ENCODE measurements at places on chromosomes 11 and 22.

DNA sequence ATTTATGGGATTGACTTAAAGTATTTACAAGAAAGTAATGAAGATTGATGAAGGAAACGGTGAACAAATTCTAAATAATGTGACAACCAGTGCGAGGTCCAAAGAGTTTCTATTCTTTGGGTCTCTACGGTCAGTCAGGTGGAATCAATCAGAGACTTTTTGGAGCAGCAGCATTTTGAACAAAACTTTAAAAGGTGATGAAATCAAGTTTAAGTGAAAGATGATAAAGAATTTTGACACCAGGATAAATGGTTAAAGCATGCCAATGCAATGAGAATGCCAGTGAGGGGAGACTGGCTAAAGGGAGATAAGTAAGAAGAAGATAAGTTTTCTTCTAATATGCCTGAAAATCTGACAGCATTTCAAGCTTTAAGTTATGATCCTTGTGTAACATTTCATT is 67.9 kb downstream of the DCUN1D5 start:
- DNase-seq = no peak

DNA sequence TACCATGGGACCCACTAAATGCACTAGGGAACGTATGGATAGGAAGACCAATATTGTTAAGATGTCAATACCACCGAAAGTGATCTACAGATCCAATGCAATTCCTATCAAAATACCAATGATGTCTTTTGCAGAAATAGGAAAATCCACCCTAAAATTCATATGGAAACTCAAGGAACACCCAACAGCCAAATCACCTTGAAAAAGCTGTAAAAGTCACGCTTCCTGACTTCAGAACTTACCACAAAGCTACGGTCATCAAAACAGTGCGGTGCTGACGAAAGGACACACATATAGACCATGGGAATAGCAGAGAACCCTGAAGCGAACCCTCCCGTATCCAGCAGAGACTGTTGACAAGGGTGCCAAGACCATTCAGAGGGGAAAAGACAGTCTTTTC is 20.5 kb downstream of the BRD1 start:
- DNase-seq = no peak

DNA sequence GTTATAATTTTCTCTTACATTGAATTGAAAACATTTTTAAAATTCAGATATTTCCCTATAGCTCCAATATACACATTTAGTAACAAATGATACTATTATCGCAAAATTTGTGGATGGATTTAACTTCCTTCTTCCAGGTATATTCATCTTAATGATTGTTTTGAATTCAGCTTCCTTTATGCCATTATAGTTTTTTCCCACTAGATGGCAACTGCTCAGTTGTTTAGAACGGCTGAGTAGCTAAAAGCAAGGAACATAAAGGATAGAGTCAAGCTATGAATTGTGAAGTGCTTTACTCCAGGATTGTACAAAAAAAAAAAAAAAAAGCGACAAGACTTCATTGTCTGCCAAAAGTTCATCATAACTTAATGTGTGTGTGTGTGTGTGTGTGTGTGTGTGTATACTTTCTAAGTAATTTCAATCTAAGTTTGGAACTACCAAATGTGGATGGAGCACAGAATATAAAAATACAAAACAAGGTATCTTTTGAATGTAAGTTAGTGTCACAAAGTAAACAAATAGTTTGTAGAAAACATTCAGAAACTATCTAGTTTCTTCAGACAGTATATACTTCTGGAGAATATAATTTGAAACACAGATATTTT is 846.4 kb downstream of the DLG2 start:
- DNase-seq = peak; percentile 21

GRCh38 chr11:118198370-118198769 is 21.9 kb upstream of the SCN2B start:
- DNase-seq = peak; percentile 30

- no peak for DNase-seq
Measured at GRCh38 chr22:37979782-37980181, 4.6 kb downstream of the SOX10 start.

GRCh38 chr11:115905341-115906000 is 401.3 kb upstream of the CADM1 start:
- no peak for DNase-seq

GRCh38 chr11:10807493-10808234 is 1.1 kb downstream of the EIF4G2 start:
- DNase-seq = peak; percentile 57

- DNase-seq = no peak
Measured at GRCh38 chr11:21289686-21290085, 620.3 kb downstream of the NELL1 start.

DNA sequence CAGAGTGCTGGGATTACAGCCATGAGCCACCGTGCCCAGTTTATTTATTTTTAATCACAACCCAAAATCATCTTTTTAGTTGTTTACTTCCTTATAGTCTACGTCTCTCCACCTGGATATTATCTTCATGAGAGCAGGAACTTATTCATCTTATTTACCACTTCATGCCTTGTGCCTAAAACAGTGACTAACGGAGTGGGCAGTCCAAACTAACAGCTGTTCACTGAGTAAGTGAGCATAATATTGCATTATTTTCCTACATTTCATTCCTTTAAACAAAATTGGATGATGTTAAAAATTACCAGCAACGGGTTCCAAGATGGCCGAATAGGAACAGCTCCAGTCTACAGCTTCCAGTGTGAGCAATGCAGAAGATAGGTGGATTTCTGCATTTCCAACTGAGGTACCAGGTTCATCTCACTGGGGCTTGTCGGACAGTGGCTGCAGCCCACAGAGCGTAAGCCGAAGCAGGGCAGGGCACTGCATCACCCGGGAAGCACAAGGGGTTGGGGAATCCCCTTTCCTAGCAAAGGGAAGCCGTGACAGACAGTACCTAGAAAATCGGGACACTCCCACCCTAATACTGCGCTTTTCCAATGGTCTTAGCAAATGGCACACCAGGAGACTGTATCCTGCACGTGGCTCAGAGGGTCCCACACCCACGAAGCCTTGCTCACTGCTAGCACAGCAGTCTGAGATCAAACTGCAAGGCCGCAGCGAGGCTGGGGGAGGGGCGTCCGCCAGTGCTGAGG is 14.1 kb downstream of the TMEM123 start:
- DNase-seq = no peak

- DNase-seq = no peak
Measured at GRCh38 chr22:33986954-33987353, 66.7 kb upstream of the LARGE1 start.

DNA sequence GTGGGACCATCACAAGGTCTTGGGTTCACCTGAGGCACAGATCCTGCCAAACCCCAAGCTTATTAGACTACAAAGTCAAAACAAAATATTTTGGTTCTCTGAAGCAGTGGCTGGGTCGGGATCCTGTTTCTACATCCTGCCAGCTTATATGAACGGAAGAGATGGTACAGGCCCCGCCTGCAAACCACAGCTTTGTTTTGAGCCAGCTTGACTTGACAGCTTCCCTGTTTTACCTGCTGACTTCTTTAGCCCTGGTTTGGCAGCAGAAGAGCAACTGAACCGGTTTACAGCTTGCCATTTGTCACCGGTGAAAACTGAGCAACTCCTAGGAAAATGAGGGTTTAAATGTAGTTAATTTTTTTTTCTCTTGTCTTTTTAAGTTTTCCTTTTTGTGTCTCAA is 11.4 kb downstream of the PACS1 start:
- no peak for DNase-seq

DNA sequence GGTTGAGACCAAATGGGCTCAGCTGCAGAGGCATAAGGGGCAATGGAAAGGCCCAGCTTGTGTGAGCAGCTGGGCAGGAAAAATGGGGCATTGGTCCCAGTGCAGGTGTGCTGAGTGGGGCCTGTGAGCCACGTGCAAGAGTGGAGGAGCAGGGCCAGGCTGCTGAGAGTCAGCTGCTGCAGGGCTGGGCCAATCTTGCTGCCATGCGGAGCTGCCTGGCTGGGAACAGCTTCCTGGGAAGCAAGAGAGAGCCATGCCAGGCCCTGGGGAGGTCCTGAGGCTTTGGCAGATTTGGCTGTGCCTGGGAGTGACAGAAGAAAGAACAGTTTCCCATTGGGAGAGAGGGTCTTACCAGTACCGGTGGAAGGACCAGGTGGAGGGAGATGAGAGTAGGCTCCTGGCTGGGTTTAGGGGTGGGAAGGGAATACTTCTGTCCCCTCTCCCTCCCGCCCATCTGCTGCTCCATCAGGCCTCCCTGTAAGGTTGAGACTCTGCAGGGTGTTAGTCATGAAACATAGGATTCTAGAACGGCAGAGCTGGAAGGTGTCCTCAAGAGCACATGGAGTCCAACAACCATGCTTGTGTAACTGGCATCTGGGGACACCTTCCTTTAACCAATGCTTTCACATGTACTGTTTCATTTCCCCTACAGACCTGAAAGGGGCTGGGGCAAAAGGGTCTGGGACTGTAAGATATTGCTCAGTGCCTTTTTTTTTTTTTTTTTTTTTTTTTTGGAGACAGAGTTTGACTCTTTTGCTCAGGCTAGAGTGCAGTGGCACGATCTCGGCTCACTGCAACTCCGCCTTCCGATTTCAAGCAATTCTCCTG is 10.4 kb downstream of the SEPTIN3 start:
- DNase-seq = no peak

DNA sequence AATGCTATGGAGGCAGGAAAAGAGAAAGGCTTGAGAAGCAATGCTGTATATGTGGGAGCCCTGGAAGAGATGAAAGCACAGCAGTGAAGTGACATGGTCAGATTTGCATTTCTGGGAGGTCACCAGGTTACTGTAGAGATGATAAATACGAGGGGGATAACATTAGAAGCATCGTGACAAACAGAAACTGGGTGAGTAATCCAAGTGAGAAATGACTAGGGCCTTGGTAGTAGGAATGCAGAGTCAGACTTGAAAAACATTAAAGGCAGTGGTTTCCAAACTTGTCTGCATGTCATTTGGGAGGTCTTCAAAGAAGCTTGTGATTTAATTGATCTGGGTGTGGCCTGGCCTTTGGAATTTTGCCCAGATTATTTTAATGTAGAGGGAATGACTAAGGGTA is 43.9 kb downstream of the CCDC34 start:
- DNase-seq = peak; percentile 86

DNA sequence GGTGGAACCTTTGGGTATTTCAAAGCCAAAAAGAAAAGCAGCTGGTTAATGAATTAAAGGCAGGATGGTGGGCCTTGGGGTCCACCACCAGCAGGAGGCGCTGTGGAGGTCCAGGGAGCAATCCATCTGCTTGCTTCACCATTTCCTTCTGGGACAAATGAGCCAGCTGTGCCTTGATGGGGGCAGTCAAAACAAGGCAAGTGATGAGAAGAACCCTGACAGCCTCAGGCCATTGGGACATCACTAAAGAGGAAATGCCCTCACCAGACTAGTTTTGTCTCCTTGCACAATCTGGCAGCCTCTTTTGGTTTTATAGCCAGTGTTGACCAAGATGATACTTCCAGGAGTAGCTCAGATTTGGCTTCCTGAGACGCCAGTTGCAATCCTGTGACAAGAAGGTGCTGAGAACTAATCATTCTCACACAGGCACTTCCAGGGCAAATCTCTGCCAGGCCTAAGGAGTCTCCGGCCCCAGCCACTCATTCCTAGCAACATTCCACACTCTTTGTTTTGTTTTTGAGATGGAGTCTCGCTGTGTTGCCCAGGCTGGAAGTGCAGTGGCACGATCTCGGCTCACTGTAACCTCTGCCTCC is 38.2 kb upstream of the WEE1 start:
- no peak for DNase-seq

DNA sequence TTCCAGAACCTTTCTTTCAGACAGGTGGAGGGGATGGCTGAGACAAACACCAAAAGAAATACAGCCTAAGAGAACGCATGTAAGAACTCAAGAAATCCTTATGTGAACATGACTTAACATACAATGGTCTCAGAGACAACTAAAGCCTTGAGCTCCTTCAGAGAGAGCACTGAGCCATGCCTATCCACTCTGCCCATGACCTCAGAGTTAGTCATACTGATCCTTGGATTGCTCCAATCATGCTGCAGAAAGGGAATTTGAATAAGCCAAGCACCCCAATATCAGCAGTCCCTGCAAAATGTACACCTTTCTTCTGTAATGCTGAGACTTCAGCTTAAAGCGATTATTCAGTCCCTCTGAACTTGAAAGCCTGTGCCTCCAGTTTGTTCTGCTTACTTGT is 43.2 kb upstream of the CHKA start:
- DNase-seq = peak; percentile 28

DNA sequence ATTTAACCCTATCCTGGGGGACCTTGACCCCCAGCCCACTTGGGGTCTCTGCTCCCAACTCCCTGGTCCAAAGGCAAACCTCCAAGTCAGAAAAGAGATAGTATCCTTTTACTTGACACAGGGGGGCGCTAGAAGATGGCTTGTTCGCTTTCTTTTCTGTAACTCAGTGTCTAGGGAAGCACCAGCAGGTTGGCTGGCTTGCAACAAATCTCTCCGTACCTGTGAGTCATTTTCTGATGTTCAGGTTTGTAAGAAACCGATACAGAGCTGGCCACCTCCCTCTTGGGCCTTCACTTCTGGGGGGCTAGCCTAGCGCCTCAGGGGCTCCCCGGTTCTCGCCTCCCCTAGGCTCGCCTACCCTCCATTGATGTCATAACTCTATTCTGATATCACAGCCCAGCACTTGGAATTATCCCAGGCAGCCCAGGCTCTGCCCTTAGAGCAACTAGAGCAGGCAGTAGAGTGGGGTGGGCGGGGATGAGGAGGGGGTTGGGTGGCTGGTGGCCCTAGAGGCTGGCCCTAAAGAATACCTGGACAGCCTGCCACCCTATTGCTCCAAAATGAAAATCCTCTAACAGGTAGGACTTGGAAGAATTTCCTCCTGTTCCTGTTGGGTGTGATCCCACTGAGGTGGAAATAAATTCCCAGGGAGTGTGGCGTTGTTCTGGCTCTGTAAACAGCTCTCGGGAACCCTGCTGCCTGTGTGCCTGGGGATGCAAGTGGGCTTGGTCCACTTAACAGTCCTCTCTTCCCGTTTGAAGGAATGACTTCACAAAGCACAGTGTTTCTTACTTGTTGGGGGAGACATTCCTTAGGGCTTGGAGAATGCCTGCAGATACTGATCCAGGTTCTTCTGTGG is 69.4 kb downstream of the OSBP2 start:
- DNase-seq = peak; percentile 55

DNA sequence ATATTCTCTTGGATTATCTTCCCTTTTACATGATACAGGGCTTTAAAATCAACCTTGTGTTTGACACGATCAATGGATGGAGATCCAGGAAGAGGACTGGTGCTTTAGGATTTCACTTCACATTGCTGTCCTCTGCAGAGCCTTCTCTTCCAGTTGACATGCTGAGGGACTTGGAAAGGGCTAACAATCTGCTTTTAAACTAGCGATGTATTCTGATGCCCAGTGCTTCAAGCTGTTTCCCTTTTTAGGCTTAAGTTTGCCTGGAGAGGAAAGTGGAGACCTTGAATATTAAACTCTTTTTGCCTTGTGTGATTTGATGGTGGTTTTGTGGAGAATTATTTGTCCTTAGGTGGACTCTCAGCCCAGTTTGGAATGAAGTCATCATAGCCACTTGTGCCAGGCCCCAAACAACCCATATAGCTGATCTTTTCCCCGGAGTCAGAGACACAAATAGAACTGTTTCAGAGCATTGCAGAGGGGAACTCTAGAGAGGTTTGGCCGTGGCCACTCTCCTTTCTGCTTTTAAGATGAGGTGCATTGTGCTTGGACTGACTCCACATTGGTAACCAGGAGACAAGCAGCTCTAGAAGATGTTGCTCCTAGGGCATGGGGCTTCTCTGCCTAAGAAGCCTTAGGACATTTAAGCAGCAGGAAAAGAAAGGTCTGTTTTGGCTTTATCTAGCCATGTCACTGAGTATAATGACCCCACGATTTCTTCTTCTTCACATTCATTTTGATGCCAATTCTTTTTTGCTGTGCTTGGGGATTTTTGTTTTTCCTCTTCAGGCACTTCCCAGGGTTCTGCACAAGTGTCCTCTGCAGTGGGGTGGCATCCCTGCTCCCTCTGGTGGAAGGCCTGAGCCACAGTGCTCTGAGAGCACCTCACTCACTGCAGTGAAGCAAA is 152.8 kb downstream of the NCAM1 start:
- DNase-seq = peak; percentile 37
